ENCODE measurements at places on chromosomes 4 and X.

GRCh38 chr4:88211473-88212252 is 53.2 kb upstream of the ABCG2 start:
- no peak for DNase-seq

DNA sequence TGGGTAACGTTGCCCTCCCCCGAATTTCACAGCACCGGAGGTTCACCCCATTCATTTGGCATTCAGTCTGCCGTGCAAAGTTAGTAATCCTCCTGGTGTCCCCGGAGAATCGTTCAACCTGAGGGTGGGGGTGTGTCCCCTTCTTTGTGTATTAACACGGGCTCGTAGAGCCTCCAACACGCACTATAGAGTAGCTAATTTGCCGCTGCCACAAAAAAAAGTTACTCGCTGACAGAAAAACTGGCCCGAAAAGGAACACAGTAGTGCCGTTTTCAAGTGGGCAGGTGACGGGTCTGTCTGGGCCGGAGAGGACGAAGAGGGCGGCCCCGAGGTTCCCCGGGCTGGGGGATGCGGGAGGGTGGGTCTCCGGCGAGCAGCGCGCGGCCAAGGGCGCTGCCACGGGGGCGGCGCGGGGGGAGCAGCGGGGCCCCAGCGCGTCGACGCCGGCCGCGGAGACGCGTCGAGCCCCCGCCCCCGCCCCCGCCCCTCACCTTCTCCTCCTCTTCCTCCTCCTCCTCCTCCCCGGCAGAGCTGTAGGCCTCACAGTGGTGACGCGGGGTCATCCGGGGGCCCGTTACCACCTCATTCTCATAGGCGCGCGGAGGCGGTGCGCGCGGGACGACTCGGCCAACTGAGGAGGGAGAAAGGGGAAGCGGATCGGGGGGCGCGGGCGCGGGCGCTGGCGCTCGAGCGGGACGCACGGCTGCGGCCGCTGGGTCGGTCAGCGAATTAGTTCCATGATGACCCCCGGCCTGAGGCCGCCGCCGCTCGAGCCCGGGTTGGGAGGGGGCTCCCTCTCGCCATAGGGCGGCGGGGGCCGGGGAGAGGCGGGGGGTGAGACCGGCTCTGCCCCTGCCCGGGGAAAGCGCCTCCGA is 571 bp downstream of the CCNI start:
- no peak for DNase-seq

- DNase-seq, result peak; percentile 1
These were observed 257.2 kb downstream of the FBXW7 start for GRCh38 chr4:152278505-152279233.

DNA sequence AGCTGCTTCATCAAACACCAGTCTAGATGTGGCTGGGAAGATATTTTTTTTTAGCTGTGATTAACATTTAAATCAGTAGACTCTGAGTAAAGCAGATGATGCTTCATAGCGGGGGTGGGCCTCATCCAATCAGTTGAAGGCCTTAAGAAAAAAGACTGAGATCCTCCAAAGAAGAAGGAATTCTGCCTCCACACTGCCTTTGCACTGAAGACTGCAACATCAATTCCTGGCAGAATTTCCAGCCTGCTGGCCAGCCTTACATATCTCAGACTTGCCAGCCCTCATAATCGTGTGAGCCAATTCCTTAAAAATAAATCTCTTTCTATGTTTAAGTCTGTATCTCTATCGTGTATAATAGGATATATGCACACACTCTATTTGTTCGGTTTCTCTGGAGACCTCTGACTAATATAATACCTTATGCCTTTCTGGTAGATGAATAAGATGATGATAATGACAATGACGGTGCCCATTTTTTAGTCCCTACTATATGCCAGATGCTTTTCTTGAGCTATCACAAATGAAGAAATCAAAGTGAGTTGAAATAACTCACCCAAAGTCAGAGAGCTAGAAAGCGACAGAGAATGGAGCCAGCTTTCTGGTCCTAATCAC is 66.1 kb upstream of the SOD3 start:
- no peak for DNase-seq

- DNase-seq, result no peak
These were observed 1.8 kb downstream of the FAM50A start for GRCh38 chrX:154445776-154446175.
